Choroid plexus epithelial cell (primary cell): ENCODE measurements at places on chromosomes 1 and 21.

GRCh38 chr1:198156745-198157240 is at the start of gene NEK7:
TSS of gene NEK7 (plus strand) at chr1:198156998. CDS start at chr1:198232581, 75,583 bp downstream.
- peak; percentile 86 for DNase-seq

GRCh38 chr1:7350804-7351203 is 420.3 kb upstream of the VAMP3 start:
- no peak for DNase-seq

DNA sequence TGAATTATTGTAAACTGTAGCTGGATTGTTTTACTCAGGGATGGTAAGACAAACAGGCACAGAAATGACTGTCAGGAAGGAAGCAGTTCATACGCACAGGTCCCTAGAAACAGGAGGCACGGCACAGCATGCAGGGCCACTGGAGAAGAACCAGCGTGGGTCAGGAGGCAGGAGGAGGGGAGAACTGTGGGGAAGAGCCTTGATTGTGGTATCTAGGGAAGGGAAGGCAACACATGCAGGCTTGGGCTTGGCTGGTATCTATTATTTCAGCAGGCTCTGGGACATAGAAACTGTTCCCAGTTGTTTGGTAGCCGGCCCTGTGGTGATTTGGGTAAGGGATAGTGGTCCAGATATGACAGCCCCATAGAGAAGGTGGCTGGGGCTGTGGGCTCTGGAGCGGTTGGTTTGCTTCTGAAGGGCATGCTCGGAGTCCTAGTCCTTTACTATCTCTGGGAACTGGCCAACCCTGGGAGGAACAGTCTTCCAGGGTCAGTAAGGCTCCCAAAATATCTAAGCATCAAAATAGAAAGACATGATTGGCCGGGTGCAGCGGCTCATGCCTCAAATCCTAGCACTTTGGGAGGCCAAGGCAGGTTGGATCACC is 43.1 kb upstream of the CCSAP start:
- no peak for DNase-seq

DNA sequence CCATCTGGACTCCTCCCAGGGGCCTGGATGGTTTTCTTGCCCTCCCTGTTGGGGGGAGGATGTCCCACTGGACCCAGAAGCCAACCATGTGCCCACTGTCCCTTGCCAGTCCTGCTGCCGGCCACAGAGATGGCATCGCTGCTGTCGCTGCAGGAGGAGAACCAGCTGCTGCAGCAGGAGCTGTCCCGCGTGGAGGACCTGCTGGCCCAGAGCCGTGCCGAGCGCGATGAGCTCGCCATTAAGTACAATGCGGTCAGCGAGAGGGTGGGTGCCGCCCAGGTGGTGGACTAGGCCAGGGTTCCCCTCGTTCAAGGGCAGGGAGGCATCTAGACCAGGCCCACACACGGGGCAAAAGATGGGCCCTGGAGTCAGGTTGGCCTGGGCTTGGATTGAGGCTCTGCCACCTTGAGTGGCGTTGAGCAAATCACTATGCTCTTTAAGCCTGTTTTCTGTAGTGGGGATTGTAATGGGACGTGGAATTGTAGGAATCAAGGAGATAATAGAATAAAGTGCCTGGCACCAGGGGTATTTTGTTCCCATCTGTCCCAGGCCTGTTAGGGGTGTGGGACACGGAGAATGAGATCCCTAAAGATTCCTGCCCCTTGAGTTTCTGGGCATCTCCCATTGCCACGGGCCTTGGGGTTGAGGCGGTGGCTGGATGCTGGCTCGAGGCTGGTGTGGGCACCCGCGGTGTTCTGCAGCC is 2.6 kb downstream of the CROCC start:
- no peak for DNase-seq

DNA sequence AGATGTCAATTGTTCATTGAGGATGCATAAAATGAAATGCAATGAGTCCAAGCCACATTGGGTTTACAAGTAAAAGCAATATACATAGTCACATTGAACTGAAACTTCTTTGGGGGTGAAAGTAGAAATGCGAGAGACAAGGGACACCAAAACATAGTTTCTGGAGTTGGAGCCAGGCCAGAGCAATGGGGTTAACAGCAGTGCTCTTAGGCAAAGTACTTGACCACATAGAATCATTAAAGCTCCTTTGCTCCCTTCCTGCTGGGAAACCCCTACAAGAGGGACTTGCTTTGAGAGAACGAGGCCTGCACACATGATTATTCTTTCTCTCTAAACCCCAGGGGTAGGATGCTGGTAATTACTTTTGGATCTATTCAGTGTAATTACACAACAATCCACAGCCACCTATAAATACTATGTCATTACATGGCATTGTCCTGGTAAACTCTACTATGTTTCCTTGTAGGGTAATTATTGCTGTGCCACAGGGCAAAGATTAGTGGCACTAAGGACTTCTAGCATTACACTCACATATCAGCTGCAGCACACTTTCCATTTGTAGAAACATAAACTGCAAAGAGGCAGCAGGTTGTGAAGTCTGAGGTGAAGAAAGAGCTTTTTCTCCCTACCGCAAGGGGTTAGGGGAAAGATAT is 421.6 kb upstream of the PBX1 start:
- no peak for DNase-seq

- DNase-seq: no peak
Measured at GRCh38 chr1:109543283-109543987, 3.8 kb downstream of the GPR61 start.
